Stimulated activated CD8-positive, alpha-beta memory T cell treated with anti-CD3 and anti-CD28 coated beads, Interleukin-4, amount 100 ng/mL, for 24 hours (primary cell): ENCODE measurements at places on chromosomes 11 and 22.

- DNase-seq, result no peak
Measured at GRCh38 chr22:19121631-19122142, 525 bp downstream of the DGCR2 start.

DNA sequence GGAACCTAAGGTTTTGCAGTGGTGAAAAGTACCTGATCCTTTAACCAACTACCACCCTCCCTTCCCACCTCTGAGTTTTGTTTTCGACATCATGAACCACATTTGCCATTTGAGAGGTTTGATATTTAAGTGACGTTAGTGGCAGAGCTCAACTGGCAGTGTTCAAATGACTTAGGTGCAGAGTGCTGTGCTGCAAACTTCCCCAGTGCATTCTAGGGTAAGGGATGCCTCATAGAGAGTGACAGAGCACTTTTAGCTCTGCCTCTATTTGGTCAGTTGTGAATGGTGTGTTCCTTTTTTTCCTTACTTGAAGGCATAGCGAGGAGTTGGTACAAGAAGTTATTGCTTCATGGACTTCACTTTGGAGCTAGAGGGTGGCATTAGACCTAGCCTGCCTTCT is 9.4 kb downstream of the BMAL1 start:
- no peak for DNase-seq

DNA sequence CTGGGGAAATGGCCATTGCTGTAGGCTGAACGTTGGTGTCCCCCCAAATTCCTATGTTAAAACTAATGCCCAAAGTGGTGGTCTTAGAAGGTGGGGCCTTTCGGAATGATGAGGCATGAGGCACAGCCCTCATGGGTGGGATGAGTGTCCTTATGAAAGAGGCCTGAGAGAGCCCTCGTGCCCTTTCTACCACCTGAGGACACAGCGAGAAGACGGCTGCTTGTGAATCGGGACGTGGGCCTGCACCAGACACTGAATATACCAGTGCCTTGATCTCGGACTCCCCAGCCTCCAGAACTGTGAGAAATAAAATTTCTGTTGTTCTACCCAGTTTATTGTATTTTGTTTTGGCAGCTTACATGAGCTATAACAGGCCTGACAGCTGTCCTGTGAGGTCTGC is 162.9 kb upstream of the B3GAT1 start:
- no peak for DNase-seq

DNA sequence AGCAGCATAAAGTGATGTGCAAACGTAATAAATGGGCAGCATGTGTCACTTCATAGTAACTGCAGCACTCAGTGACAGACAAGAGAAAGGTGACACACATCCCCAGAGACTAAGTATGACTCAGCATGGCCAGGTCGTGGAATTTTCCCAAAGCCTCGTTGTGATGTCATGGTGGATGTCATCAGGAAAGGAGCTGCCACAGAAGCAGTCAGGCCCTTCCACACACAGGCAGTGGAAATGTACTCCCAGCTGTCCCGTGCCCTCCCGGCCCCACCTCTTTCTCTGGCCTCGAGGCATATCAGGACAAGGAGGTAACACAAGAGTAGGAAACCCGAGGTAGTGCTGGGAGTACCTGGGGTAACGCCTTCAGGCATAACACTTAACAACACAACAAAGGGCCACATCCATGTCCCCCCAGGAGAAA is 8.1 kb downstream of the PC start:
- no peak for DNase-seq

DNA sequence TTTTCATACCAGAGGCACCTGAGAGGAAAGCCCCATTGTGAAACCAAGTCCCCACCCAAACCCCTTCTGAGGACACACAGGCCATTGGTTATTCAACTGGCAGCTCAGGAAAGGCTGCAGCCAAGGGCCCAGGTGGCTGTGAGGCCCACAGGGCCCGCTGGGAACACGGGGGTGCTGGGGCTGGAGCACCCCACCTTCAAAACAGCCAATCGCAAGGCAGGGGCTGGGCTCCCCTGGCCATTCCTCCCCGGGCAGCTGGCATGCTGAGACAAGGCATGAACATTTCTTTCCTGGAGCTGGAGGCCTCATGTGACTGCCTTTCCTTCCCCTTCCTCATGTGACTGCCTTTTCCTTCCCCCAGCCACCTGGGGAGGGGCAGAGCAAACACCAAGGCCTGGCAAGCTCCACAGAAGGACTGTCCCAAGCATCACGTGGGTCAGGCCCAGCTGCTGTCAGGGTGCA is 76.9 kb downstream of the PIWIL3 start:
- DNase-seq, result no peak

- no peak for DNase-seq
Measured at GRCh38 chr11:132056689-132057088, 686.3 kb downstream of the NTM start.

GRCh38 chr11:1439341-1439740 is 47.2 kb downstream of the MOB2 start:
- DNase-seq, result no peak

DNA sequence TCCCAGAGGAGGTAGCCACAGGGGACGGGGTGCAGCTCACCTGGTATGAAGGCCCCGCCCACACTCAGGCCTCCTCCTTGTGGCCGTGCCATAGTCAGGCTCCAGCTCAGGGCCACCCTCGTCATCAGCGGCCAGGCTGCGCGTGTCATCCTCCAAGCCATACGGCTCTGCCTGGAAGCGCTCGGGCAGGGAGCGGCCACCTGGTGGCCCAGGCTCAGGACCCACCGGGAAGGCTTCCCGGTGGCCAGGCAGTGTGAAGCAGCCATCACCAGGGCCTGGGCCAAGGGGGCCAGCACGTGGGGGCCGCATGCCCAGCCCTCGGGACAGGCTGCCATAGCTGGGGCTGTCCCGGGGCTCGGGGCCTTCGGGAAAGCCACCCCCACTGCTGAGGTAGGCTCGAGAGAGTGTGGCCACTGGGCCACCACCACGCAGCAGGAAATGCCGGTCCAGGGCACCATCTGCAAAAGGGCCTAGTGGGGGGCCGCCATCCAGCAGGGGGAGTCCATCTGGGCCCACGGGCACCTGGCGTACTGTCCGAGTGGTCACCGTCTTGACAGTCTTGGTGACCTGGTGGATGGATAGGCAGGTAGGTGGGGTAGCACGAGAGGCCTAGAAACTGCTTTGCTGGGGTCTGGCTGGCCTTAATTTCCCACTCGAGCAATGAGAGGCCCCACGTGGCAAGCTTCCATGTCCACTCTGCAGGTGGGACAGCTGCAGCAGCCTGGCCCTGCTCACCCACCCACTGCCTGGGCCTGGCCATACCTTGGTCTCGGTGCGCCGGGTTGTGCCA is 35.3 kb downstream of the ARVCF start:
- DNase-seq, result no peak

GRCh38 chr11:61713906-61714305 is 33.7 kb downstream of the DAGLA start:
- DNase-seq, result no peak

- no peak for DNase-seq
Measured at GRCh38 chr22:21903283-21903682, 35.8 kb upstream of the MAPK1 start.

- no peak for DNase-seq
Measured at GRCh38 chr22:25375683-25376082, 156.2 kb downstream of the CRYBB2 start.

GRCh38 chr22:23772649-23773473 is at the start of gene MMP11:
TSS of gene MMP11 (plus strand) at chr22:23772849. CDS start at chr22:23772871, 22 bp downstream.
- DNase-seq, result peak; percentile 39

DNA sequence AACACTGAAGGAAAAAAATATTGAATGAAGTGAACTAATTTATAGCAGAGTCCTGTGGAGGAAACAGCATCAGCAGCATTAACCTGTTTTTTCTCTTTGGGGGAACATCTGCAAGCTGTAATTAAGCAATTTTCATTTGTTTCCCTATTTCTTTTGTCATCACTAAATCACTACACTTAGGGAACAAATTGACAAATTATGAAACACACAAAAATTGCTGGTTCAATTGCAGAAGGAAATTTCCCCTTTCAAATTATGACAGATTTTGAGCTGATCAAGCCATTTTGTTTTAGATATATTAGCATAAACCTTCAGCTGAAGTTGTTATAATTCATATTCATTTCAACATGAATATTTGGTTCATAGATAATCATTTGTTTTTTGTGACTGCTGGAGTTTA is 22.2 kb upstream of the RAG2 start:
- no peak for DNase-seq

DNA sequence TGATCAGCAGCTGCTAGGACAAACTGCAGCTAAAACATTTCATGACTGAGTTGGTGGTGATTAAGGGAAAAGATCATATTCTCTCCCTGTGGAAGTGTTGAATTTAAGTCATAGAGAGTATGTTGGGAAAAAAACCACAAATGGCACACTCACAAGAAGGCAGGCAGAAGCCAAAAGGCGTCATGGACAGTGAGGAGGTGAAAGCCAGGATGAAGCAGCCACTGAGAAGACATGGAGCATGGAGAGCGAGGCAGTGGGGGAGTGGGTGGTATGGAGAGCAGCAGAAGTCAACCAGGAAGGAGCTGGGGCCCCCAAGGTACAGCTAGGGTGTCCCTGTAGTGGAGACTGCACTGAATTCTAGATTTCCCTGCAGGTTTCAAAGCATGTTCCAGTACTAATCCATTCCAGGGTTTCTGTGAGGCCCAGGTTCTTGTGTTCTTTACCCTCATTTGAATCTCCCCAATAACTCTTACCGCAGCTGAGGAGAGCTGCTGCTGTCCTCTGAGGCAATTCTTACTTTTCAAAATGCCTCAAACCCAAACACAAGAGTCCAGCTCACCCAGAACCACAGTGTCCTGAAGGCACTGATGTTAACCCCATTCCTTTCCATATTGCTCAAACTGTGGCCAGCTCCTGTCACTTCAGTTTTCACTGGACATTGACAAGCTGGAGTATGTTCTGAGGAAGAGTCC is 191.8 kb upstream of the E2F8 start:
- no peak for DNase-seq

DNA sequence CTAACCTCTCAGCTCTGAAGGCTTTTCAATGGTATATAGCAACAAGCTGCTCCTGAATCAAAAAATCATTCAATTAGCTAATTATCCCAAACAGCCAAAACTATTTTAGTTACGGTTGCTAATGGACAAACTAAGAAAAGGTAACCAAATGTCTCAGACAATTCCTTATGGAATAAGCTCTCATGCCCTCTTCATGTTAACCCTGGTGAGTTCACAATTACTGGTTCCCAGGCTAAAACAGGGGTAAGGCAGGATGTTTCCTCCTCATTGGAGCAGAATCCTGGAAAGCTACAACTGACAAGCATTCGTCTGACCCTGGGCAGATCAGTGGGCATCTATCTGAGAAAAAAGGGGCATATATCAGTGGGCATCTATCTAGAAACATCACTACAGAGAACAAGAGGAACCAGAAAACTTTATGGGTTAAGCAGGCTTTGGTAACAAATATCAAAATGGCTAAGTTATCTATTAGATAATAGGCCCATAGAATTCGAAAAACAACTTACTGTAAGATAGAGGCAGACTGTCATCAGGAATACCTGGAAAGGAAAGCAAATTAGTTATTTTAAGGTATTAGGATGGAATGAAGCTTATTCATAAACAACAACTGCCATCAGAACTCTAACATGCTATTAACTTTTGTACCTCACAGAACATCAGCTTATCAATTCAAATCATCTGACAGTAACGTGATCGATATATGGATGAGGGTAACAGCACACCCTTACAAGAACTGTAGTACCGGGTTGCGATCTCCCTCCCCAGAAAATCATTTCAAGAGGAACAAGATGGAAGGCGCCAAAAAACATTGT is 14.8 kb upstream of the WDR74 start:
- DNase-seq, result no peak

GRCh38 chr22:40553014-40553554 is 83.4 kb downstream of the MRTFA start:
- DNase-seq, result no peak

DNA sequence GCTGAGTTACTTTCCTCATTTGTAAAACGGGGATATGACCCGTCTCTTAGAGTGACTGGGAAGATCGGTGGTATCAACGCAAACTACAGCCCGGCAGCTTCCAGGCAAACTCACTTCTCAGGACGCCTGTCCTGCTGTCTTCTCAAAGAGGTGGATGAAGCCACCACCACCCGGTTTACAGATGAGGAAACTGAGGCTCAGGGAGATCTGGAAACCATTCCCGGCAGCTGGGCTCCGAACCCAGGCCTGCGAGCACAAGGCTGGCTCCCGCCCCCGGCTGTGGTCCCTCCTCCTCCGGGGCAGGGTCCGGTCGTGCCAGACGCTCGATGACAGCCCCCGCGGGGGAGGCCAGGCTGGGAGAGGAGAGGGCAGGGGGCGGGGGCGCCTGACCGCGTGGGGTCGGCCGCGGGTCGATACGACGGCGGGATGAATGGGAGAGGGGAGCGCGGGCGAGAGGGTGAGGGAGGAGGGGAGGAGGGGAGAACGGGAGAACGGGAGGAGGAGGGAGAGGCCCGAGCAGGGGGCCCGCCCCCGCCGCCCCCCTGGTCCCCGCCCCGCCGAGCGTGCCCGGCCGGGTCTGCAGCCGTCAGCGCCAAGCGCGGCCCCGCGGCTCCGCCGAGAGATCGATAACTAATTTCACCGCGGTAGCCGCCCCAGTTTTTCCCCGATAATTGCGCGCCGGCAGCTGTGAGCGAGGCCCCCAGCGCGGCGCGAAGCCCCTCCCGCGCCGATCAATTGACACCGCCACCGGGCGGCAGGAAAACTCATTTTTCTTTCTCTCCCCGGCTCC is 14.0 kb downstream of the IGLL1 start:
- no peak for DNase-seq

GRCh38 chr11:73168925-73169579 is 26.9 kb upstream of the FCHSD2 start:
- no peak for DNase-seq

- DNase-seq, result no peak
Measured at GRCh38 chr11:84549217-84549616, 1077.9 kb downstream of the DLG2 start.

DNA sequence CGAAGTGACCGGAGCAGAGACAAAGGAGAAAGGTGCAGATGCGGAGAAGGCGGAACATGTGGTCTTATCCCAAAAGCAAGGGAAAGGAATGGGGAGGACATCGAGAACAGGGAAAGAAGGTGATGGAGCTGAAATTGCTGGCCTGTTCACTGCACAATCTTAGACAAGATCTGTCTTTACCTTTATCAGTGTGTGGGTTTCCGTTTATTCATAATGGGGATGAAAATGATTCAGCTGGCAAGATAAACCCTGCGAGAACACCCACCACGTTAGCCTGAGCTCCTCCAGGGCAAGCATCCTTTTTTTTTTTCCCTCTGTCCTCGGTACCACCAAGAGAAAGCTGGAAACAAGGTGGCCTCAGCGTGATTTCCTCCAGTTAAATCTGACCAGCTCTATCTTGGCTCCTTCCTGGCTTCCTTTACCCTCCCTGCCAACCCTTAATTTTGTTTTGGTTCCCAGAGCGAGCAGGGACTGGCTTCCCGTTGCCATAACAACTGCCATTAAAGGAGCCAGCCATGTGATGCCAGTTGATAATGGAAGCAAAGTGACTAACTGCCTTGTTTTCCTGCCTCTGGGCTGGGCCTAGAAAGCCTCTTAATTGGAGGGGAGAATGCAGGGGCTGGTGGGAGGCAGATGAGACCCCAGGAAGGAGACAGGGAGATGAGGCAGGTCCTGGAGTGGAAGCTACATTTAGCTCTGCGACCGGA is 4.2 kb downstream of the SGSM1 start:
- no peak for DNase-seq

- no peak for DNase-seq
Measured at GRCh38 chr11:87368858-87369480, 331.2 kb downstream of the TMEM135 start.
